HTR-8/SVneo (cell line): ENCODE measurements at places on chromosomes 2 and 18.

- DNase-seq, result no peak
These were observed 46.4 kb downstream of the ZNF804A start for GRCh38 chr2:184644685-184645084.

DNA sequence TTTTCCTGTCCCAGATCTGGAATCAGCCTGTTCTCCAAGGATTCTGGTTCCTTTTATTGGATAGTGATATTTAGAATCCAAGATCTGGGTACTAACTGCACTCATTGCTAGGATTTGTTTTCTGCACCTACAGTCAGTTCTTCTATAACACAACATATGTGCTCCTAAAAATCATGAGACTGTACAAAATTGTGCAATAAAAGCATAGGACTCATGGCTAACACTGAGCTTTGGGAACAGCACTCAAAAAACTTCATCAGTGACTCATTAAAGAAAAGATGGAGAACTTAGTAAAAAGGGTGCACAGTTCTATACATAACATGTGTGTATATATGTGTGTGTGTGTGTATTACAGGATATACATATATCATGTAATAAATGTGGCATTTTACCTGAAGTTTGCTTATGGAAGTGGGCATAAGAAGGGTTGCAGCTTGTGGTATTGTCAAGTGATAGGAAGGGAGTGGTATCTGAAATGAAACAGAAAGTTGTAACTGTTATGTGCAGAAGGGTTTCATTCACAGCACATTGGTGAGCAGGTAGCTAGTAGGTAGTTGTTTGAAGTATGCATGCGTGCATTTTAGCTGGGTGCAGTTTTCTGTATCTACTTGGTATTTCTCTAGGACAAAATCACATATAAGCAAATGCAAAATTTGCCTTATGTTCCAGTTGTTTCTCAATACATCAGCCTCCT, 5.9 kb upstream of the SCYGR2 start:
- DNase-seq, result no peak

DNA sequence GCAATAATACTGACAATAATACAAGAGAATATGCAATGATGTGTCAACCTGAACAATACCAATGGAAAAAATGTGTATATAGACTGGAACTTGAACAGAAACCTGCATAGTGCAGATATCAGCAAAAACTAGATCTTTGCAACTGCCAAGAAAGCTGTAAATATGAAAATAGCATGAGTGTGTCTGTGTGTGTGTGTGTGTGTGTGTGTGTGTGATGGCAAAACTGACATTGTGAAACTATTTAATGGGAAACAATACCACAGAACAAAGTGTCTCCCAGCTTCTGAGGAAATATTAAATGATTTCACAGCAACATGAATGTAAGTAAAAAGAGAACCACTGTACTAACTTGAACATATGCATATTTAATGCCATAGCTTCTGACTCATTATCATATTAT, 558.2 kb upstream of the LINC00305 start:
- no peak for DNase-seq

GRCh38 chr2:19355931-19356544, 2.4 kb downstream of the OSR1 start:
- no peak for DNase-seq

DNA sequence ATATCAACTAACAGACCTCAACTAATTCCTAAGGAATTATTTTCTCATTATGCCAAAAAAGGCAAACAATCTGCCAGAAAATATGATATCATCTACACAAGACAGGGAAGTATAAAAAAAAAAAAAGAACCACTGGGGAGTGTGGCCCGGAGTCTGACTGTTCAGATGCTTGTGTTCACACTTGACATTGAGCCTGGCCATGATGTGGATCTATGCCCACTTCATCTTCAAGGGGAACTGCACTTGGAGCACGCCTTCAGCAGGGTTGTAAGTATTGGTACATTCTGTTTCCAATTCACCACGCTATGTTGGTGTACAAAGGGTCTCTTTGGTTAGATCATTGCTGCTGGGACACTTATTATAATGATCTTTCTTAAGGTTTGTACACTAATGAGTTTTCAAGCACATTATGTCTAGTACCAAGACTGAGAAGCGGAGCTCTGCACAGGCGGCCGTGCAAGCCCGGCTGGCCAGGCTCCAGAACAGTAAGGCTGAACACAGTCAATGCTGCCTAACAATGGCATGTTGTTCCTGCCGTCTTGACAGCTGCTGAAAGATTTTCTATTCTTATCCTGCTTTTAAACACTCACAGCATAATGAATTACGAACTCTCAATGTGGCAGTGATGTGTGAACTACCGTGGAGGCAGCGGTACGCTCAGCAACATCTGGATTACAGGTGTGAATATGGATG, 788.4 kb upstream of the SOX11 start:
- DNase-seq, result no peak

GRCh38 chr2:178700922-178701342, 106.3 kb downstream of the TTN start:
- DNase-seq, result peak; percentile 18

DNA sequence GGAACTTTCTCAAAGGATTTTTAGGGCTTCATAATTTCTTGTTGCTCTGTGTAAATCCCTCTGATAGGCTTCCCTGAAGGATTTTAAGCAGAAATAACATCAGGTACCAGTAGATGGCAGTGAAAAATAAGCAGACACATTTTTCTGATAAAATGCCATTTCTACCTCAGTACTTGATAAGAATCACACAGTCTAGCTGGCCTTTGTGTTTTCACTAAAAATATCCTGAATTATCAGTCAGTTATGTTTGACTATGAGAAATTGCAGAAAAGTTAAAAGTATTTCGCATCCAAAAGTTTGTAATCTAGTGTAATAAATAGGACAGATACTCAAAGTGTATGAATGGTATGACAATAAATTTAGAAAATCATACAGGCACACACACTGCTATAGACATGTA, 68.7 kb downstream of the DNAJC10 start:
- DNase-seq, result peak; percentile 30

DNA sequence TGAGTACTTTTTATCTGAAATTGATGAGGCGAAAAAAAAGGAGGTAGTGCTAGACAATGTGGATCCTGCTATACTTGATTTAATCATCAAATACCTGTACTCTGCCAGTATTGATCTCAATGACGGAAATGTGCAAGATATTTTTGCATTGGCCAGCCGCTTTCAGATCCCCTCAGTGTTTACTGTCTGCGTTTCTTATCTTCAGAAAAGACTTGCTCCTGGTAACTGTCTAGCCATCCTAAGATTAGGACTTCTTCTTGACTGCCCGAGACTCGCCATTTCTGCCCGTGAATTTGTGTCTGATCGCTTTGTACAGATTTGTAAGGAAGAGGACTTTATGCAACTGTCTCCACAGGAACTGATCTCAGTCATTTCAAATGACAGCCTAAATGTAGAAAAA, 453 bp downstream of the KLHL41 start:
- DNase-seq, result no peak

GRCh38 chr2:217903142-217903858, 99.5 kb downstream of the TNS1 start:
- no peak for DNase-seq

GRCh38 chr2:44320832-44321231, 40.5 kb downstream of the PREPL start:
- DNase-seq, result no peak

- DNase-seq, result no peak
These were observed 42.4 kb upstream of the ACKR3 start for GRCh38 chr2:236527159-236527630.

GRCh38 chr2:173359231-173359630, 4.6 kb downstream of the CDCA7 start:
- DNase-seq, result no peak

GRCh38 chr18:8833480-8833879, 128.1 kb downstream of the MTCL1 start:
- DNase-seq, result no peak
